Daoy (cell line): ENCODE measurements at places on chromosomes 2 and 18.

- no peak for DNase-seq
These were observed 164.6 kb downstream of the PTGR3 start for GRCh38 chr18:75044296-75044695.

DNA sequence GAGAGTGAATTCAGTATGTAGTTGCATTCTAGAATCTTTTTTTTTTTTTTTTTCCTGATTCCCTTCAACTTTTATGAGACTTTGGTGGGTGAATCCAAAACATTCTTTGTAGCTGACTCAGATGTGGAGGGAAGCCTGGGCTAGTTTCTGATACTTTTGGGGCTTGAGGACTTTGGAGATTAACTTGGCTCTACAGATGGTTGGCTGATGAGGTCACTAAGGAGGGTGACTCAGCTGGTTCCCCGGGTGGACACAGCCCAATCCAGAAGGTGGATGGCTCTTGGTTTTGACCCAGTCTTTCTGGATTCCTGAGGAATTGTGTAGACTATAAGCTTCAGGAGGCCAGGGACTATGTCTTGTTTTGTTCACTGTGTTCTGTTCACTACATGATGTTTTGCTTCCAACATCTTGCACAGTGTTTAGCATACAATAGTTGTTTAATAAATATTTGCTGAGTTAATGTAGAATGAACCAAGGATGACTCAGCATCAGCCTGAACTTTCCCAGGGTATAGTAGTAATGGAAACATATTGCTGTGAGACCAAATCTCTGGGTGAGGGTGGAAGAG is 30.5 kb downstream of the LAMA3 start:
- peak; percentile 93 for DNase-seq

DNA sequence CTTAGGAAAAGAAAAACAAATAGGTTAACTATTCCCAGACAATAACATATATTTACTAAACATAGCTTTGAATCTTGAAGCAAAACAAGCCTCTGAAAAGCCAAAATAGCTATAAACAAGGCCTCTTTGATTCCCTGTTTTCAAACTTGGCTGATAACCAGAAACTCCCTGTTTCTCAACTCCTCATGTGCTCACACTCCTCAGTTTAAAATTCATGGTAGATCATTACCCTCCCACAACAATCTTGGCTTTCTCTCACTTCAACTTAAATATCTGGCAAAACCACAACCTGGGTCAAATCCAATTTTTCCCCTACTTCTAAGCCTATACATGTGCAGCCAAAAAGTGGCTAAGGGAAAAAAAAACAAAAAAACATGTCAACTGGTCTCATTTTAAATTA is 15.6 kb downstream of the SUCLG1 start:
- no peak for DNase-seq

- no peak for DNase-seq
These were observed 42.9 kb downstream of the OTX1 start for GRCh38 chr2:63093502-63093901.

DNA sequence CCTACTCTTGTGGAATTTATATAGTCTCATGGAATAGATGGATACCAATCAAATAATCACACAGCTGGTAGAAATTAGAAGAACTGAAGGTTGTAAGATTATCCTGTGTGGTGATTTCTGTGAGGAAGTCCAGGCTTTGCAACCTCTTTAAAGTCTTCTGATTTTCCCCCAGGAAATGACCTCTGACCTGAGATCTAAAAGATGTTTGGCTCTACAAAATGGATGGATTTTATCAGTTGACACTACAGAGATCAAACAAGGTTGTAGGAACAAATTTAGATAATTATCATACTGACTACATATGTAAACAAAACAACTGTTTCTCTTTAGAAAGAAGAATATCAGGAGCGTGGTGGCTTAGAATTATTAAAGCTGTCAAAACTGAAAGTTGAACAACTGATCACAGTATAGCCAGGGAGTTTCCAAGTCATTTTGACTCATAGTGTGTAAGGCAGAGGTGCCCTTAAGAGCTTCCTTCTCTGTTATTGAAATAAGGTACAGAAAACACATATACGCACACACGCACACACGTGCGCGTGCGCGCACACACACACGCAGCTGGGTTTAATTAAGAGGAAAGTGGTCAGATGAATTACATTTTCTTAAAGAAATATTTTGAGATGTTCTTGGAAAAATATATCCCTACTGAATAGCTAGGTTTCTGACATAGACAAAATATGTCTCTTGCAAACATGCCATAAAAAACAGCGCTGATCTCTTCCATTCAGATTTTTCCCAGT is 35.5 kb upstream of the PELI1 start:
- no peak for DNase-seq

DNA sequence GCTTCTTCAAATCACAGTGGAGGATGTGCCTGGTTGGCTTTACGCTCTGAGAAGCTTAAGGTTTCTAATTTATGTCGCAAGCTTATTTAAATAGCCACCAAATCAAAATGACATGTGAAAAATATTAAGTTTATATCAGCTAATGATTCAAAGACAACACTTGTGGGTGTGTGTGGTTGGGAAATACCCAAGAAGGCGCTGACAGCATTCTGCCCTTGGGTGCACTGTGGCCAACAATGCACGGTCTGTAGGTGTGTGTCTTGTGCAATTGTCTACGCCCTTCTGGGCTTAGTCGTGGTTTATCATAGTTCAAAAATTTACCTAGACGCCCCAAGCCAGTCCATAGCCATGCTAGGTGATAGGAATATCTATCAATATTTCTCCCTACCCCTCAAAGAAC is 60.9 kb downstream of the KCTD1 start:
- DNase-seq: peak; percentile 53

- DNase-seq: no peak
These were observed 4.8 kb upstream of the B3GNT7 start for GRCh38 chr2:231390667-231391066.

DNA sequence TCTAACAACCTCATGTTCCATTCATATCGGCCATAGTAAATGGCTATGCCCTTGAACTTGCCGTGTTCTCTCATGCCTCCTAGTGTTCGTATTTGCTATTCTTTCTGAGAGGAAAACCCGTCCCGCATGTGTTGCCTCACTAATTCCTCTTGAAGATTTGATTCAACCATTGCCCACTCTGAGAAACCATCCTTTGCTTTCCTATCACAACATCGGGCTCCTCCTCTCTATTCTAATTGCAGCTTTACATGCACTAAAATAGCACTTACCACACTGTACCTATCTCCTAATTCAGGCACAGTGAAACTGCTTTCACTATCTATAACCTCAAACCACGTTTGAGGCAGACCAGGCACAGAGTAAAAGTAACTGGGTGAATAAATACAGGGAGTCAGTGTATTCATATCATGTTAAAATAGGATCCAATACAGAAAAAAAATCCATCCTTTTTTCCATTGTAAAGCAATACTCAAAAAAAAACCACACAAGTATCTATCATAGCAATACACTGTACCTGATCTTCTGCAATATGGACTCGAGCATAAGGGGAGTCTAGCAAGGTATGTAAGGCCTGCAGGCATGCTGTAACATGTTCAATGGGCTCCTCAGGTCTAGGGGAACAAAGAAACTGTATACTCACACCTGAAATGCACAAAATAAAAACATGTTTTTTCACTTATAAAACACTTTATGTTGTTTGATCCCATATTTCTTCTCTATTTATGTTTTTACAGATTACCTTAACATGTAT is 39.0 kb upstream of the STRN start:
- no peak for DNase-seq

- no peak for DNase-seq
These were observed 9.0 kb upstream of the SFXN5 start for GRCh38 chr2:73080321-73081131.

DNA sequence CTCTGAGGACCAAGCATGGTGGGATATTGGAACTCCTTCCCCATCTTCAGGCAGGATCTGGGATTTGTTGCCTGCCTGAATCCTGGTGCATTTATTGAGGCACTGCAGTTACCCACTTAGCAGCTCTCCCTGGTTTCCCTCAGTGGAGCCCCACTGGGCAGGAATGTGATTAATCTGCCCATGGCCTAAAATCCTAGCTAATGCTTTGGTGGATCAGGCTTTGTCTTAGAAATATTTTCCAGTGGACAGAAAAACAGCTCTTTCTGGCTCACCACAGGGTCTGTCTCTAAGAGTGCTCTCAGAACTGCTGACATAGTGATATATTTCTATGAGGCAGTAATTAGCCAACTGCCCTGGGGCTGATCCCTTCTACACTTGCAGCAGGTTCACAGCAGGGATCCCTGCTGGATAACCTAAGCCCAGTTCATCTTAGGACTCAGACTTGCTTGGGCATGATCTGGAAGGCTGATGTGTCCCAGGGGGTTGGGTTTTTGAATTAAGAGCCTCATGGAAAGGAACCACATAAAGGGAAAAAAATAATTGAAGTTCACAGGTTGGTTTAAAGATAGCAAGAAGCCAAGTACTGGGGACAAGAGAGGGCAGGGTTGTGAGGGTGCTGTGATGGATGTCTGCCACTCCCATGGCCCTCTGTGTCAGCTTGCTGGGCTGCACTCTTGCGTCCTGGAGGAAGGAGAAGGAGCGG is 44.3 kb upstream of the ZDBF2 start:
- no peak for DNase-seq

- DNase-seq: no peak
These were observed 63.0 kb upstream of the CCBE1 start for GRCh38 chr18:59760212-59760611.

DNA sequence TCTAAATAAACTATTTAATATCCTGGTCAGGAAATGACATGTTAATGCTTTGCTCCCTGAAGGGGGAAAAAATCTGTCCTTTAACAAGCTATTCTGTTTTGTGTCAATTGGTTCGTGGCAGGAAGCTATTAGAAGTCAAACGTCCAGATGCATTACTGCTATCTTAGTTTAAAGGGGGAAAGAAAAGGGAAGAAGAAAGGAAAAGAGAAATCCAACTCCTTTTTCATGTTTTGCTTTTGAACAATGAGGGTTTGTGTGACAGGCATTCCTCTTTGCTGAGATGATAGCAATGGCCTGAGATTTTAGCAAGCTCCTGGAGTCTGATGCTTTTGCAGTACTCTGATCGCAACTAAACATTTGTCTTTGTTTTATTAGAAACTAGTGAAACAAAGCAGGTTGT is 24.6 kb downstream of the TRIB2 start:
- no peak for DNase-seq

GRCh38 chr2:52474091-52474490 is 1293.5 kb upstream of the CHAC2 start:
- no peak for DNase-seq

GRCh38 chr2:160062292-160063005 is at the start of gene PLA2R1:
TSS of gene PLA2R1 (minus strand) at chr2:160062615. CDS start at chr2:160062403, 212 bp downstream.
- peak; percentile 30 for DNase-seq
